ENCODE measurements at places on chromosomes 3 and 15.

- no peak for DNase-seq
These were observed 22.3 kb upstream of the SACM1L start for GRCh38 chr3:45666757-45667431.

- DNase-seq: no peak
These were observed 25.5 kb upstream of the FGD5 start for GRCh38 chr3:14793126-14793857.

DNA sequence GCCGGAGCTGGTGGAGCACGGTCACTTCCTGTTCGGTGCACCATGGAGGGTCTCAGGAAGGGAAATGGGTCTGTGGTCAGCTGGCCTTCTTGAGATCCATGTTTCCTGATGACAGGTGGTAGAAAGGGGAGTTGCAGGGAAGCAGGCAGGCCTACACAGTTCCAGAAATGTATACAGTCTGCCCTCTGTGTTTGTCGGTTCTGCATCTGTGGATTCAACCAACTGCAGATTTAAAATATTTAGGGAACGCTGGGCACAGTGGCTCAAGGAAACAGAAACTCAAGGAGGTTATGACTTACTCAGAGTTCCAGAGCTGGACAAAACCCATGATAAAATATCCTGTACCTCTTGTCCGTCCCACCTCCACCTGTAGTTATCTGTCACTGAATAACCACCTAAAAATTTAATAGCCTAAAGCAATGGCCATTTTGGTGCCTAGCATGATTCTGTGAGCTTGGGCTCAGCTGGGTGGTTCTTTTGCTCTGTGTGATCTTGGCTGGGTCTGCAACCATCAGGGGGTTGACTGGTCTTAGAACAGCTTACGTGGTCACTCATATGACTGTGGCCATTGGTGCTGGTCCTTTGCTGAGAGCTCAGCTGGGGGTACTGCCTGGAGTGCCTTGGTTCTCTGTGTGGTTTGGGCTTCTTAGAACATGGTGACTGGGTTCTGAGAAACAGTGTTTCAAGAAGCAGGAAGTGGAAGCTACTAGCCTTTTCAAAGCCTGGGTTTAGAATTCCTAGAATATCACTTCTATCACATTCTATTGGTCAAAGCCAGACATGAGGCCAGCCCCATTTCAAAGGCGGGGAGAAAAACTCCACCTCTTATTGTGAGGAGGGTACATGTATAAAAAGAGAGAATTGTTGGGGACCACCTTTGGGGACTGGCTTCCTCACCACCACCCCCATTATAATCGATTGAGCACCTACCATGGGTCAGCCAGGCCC lies 239.7 kb upstream of the BHLHE40 start:
- no peak for DNase-seq

DNA sequence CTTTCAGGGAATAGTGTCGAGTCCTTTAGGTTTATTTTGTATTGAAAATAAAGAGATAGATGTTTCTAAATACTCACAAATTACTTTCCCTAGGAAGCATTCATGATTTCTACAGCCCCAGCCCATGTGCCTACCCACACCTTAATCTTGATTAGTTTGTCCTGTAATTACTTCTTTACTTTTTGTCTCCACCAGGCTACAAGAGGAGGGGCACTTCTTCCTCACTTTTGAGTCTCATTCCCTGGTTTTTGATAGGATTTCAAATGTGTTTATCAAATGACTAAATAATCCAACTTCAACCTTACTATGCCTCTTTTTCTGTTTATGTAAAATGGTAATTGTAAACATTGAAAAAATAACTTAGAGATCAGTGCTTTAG lies 1.8 kb downstream of the PXK start:
- DNase-seq: no peak

GRCh38 chr15:78110916-78111475 lies 18.6 kb downstream of the SH2D7 start:
- DNase-seq: no peak

DNA sequence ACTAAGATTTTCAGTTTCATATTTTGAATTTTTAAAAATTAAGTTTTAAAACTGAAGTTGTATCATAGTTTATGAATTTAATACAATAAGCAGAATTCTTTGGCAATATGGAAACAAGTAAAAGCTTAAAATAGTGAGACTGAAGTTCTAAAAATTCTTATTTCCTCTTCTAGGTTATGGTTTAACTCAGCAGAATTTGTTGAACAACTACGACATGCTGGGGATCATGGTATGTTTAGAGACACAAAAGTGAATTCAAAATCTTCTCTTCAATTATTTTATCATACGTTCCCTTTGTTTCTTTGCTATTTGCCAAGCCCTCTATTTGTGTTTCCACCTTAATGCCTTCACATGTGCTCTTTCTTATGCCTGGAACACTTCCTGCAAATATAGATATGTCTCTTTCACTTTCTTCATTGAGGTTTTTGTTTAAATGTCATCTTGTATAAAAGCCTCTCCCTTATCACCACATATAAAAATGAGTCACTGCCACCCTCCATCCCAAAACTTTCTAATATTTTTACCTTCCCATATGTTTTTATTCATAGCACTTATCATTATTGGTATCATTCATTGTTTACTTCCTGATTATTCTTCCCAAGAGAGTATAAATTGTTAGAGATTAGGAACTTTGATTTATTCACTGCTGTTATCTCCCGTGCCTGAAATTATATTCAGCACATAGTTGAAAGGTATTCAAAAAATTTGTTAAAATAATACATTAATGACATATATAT lies 6.4 kb downstream of the SUCNR1 start:
- DNase-seq: no peak

- DNase-seq: no peak
These were observed 20.9 kb downstream of the NEK11 start for GRCh38 chr3:131047582-131047981.

DNA sequence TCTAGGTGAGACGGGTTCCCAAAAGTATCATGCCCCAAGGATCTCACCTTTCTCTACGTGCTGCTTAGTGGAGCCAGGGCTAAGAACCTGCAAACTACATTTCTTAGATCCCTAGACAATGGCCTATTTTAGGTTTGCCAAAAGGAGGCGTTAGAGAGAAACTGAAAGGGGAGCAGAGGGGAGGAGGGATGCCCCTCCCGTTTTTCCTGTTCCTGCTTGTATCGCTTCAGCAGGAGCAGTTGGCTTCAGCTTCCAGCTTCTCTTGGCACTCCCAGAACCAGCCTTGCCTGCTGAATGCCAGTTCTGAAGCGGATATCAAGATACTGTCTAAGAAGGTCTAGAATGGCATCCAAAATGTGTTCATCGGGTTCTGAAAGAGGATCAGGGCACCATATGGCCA lies 58.4 kb upstream of the ABHD17C start:
- DNase-seq: peak; percentile 50

DNA sequence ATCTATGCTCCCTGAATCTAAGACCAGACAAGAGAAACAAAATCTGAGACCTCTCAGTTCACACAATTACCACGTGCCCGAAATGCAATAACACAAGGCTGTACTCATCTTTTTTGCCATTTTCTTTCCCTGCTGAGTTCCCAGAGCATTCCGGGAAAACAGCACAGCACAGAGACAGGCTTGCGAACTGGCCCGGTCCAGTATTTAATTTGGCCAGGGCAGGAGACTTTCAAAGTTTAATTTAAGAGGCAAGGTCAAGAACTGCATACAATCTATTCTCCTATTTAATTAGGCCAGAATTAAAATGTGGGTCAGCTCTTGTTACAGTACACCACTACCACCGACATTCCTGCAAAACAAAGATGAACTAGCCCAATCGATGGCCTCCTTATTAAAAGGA lies 87.5 kb upstream of the SNRPA1 start:
- no peak for DNase-seq

DNA sequence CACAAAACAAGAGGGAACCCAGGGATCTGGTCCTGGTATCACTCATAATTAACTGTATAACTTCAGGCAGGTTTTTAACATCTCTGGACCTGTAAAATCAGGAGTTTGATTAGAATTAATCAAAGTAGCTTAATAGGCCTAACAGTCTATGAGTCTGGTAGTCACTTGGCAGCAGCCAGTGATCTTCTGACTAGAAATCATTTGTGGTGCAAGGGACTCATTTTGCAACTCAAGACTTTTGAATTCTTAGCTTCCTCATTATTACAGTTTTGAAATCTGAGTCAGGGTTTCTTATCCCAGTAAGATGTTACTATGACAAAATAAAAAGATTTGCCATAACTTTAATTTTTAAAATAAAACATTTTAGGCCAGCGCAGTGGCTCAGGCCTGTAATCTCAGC lies 70.8 kb downstream of the TMCC1 start:
- no peak for DNase-seq

GRCh38 chr15:40790718-40791117 lies 16.2 kb upstream of the ZFYVE19 start:
- DNase-seq: no peak

DNA sequence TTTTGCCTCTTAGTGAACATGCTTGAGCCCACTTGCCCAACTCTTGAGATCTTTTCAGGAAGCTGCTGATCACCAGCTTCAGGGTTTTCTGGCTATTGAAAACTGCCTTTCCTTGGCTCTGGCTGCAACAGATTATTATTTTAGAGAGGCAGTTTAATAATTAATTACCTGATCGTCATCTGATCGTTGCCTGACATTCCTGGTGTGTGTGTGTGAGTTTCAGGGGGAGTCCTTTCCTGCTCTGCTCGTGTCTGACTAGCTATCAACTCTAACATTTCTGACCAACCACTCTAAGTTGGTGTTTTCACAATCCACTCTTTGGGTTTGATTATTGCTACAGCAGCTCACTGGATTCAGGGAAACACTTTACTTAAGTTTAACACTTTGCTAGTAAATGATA lies 84.3 kb upstream of the SPATA16 start:
- DNase-seq: no peak

DNA sequence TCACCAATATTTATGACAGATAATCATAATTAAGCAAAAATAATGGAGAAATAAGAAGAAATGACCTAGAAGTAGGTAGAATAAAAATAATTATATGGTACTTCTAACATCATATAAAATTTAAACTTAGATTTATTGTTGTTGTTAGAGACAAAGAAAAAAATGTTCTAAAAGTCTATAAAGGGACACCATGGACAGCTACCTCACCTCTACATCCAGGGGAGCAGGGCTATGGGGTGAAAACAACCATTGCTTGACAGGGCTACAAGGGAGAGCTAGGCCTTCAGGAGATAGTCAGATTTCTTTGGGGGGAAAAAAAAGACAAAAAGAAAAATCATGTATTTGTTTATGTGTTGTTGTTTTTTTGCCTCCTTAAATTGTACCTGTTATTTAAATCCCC lies 841.9 kb downstream of the VGLL3 start:
- no peak for DNase-seq

DNA sequence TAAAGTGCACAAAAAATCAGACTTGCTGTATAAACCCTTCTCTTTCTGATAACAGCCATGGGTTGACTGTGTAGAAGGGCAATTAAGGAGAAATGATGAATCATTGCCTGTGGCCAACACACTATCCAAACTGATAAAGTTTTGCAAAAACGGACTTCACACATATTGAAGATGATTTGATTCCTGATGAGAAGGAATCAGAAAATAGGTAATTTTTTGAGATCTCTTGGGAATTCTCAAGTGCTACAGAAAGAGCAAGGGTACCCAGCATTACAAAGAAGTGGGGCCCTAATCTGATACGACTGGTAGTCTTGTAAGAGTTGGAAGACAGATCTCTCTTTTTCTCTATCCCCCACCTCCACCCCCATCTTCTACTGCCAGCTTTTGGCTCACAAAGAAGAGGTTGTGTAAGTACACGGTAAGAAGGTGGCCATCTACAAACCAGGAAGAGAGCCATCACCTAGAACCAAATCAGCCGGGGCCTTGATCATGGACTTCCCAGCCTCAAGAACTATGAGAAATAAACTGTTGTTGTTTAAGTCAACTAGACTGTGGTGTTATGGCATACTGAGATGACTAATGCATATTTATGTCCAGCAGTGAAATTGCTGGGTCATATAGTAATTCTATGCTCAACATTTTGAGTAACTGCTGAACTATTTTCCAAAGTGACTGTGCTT lies 254.7 kb downstream of the EDEM1 start:
- DNase-seq: no peak

- DNase-seq: no peak
These were observed 31.1 kb downstream of the RNF13 start for GRCh38 chr3:149844091-149844490.

- no peak for DNase-seq
These were observed 28.2 kb downstream of the NEK4 start for GRCh38 chr3:52742418-52743041.

- DNase-seq: no peak
These were observed 13.6 kb downstream of the VPS39 start for GRCh38 chr15:42194513-42194912.

GRCh38 chr15:22903961-22904534 lies 65.6 kb downstream of the NIPA2 start:
- DNase-seq: no peak
